ENCODE measurements at places on chromosomes 1 and 21. TPM values are rescaled to one million over a fixed set of nuclear protein-coding genes. Genes with fewer than 3 reads are reported as not detected.

The TNN gene
- 0.09 TPM for total RNA-seq

The OPRD1 gene
- 0.79 TPM for total RNA-seq

DNA sequence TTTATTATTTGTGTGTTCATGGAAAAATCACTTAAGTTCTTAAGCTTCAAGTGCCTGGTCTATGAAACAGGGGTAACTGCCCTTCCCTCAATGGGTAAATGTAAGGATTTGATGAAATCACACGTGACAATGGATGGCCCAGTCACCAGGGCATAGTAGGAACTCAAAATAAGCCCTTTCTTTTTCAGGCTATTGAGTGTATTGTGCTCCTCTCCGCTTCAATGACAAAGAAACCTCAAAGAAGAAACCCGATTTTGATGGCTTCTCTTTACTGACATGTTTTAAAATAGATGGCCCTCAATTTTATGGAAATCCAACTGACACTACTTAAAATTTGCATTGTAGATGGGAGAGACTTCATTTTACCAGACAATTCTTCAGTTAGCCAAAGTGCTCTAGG lies 543.5 kb downstream of the OMA1 start:
- H3K27ac ChIP-seq, result no peak overlapping the region
- no peak overlapping the region for H3K4me3 ChIP-seq
- no peaks in the 10 kb centered on the region for H3K27me3 ChIP-seq
- DNase-seq, result no peak
- no peaks in the 10 kb centered on the region for H3K36me3 ChIP-seq

GRCh38 chr1:226884116-226884625 lies 13.8 kb downstream of the PSEN2 start:
- H3K36me3 ChIP-seq, result no peaks in the 10 kb centered on the region
- no peak overlapping the region for H3K4me3 ChIP-seq
- H3K27ac ChIP-seq, result no peak overlapping the region
- DNase-seq, result no peak

DNA sequence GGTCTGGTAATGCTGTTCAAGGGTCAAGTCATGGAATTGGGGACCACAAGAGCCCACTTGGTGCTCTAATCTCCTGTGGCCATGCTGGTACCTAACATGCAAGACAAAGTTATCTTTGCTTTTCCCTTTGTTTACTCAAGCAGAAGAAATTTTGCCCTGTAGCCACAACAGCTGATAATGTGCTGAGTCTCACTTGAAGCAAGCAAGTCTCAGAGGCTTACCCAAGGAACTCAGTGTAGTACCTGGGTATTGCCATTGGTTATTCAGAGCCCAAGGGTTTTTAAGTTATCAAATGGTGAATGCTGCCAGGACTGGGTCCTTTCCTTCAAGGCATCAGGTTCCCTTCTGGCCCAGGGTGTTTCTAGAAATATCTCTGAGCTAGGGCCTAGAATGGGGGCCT lies 198.9 kb upstream of the RNPC3 start:
- no peaks in the 10 kb centered on the region for H3K27me3 ChIP-seq
- H3K4me1 ChIP-seq, result no peaks in the 10 kb centered on the region
- no peak for DNase-seq

The FAM72B gene
- 20.4 TPM for total RNA-seq

- H3K4me3 ChIP-seq, result no peak overlapping the region
- H3K27me3 ChIP-seq, result peaks cover 6% of the 10 kb centered on the region
- no peaks in the 10 kb centered on the region for H3K4me1 ChIP-seq
- no peak for DNase-seq
Measured at GRCh38 chr1:56404561-56405030, 174.8 kb downstream of the PLPP3 start.

The HAO2 gene
- total RNA-seq, result not detected

DNA sequence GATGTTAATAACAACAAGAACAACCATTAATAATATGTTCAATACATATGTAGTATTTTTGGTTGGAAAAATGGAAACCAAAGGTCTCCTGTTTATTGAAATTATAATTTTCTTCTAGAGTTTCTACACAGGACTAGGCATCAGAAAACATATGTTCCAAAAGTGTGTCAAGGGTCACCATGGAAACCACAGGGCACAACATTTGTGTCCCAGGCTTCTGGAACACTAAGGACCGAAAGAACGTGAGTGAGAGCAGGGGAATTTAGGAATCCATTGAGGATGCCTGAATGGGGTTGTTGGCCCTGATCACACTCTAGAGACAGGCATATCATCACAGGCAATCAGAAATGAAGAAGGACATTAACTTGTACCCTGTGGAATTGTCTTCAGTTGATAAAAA lies 7.5 kb upstream of the CDC14A start:
- DNase-seq, result no peak
- H3K36me3 ChIP-seq, result no peaks in the 10 kb centered on the region
- no peak overlapping the region for H3K4me3 ChIP-seq
- H3K27me3 ChIP-seq, result no peaks in the 10 kb centered on the region
- H3K27ac ChIP-seq, result no peak overlapping the region
- no peaks in the 10 kb centered on the region for H3K4me1 ChIP-seq

DNA sequence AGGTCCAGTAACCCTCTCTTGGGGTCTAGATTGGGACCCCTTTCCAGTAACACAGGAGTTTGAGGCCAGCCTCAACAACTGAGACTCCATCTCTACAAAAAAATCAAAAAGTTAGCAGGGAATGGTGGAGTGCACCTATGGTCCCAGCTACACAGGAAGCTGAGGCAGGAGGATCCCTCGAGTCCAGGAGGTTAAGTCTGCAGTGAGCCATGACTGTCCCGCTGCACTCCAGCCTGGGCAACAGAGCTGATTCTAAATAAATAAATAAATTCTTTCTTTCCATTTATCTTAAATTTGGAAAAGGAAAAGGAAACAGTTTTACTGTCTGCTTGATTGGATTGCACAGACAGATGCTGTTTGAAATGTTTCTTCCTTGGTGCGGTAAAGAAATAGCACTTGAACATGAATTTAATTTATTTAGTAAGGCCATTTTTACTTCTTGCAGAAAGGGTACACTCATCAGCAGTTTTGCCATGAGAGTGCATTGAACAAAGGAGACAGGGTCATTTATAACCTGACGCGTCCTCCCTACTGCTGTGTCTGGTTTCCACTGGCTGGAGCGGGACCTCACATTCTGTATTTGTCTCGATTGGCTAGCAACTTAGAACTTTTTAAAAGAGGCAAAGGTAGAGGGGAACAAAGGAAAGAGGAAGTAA lies 37.0 kb upstream of the ZNF496 start:
- no peaks in the 10 kb centered on the region for H3K4me1 ChIP-seq
- no peak overlapping the region for H3K27ac ChIP-seq
- no peak overlapping the region for H3K4me3 ChIP-seq
- no peak for DNase-seq

DNA sequence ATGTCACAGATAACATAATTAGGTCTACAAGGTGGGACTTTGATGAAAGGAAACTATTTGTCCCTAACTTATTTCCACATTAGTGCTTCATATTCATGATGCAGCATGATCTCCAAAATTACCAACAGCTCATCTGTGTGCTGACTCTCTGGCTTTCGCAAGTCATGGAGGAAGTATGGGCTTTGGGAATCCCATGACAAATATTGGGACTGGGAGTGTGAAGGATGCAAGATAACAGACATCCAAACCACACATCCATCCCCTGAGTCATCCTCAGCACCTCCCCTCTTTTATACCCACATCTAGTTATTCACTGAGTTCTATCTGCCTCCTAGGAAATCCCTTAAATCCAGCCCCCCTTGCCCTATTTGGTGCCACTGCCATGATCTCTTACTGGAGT lies 102.8 kb upstream of the COL24A1 start:
- no peaks in the 10 kb centered on the region for H3K36me3 ChIP-seq
- H3K4me1 ChIP-seq, result no peaks in the 10 kb centered on the region
- no peaks in the 10 kb centered on the region for H3K27me3 ChIP-seq

The KRTAP19-3 gene
- total RNA-seq, result not detected

The TRIM46 gene
- 6.2 TPM for total RNA-seq
